ENCODE measurements at places on chromosomes 12 and 14. TPM values are rescaled to one million over a fixed set of nuclear protein-coding genes. Genes with fewer than 3 reads are reported as not detected.
A peak's percentile ranks its signal among the peaks of the same experiment; 100 is the strongest.

- H3K36me3 ChIP-seq, result no peaks in the 10 kb centered on the region
- no peaks in the 10 kb centered on the region for H3K4me1 ChIP-seq
- H3K27me3 ChIP-seq, result no peaks in the 10 kb centered on the region
- no peak overlapping the region for H3K4me3 ChIP-seq
- no peak overlapping the region for H3K27ac ChIP-seq
Observed at GRCh38 chr12:106729611-106730010, 44.9 kb upstream of the RIC8B start.

GRCh38 chr12:122079033-122079531 is 526 bp downstream of the MLXIP start:
- H3K27ac ChIP-seq, result peak overlapping the region; percentile 66
- no peaks in the 10 kb centered on the region for H3K36me3 ChIP-seq
- H3K27me3 ChIP-seq, result no peaks in the 10 kb centered on the region
- no peak for DNase-seq
- H3K4me1 ChIP-seq, result peaks cover 30% of the 10 kb centered on the region
- peak overlapping the region; percentile 68 for H3K4me3 ChIP-seq

DNA sequence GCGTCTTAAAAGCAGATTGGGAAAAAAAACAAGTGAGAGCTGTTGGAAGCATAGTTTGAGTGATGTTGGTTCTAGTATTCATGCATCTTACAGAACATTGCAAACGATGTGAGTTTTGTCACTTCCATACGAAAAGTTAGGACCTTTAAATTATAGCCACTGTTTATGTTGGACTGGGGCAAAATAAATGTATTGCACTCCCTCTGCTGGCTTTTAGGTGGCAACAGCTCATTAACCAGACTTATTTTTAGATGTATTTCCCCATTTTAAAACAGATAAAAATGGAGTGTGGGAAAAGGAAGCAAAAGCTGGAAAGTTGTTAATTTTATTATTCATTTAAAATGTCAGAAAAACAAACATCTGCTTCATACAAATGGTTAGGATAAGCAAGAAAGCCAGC is 111.9 kb downstream of the LGR5 start:
- peaks cover 3% of the 10 kb centered on the region for H3K4me1 ChIP-seq
- H3K36me3 ChIP-seq, result no peaks in the 10 kb centered on the region
- peak; percentile 58 for DNase-seq

DNA sequence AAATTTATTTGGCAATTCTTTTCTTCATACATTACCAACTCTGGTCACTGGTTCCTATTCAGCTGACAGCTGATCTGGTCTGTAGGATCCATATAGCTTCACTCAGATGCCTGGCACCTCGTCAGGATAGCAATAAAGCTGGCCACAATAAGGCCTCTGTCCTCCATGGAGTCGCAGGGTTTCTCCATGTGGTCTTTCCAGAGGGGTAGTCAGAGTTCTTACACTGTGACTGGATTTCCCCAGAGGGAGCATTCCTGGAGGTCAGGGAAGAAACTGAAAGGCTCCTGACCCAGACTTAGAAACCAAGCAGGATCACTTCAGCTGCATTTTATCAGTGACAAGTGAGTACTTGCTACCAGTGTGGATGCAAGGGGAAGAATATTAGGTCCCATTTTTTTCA is 34.9 kb upstream of the SIX1 start:
- H3K27me3 ChIP-seq, result no peaks in the 10 kb centered on the region
- H3K27ac ChIP-seq, result no peak overlapping the region
- H3K36me3 ChIP-seq, result no peaks in the 10 kb centered on the region
- no peaks in the 10 kb centered on the region for H3K4me1 ChIP-seq
- H3K4me3 ChIP-seq, result no peak overlapping the region

KLHL33 gene
- 0.04 TPM for total RNA-seq

NPC2 gene
- 68.8 TPM for total RNA-seq
